Left ventricle myocardium inferior (tissue), 1 donor: ENCODE measurements at places on chromosomes 6 and 20. TPM values are rescaled to one million over a fixed set of nuclear protein-coding genes. Genes with fewer than 3 reads are reported as not detected.

Gene IBTK
- total RNA-seq: 28.5 TPM

Gene CNKSR3
- total RNA-seq: 20.3 TPM

Gene METTL24
- total RNA-seq: 1.2 TPM

Gene IL17F
- not detected for total RNA-seq

Gene TMX4
- 121 TPM for total RNA-seq
